Ascending aorta (tissue), 2 donors: ENCODE measurements at places on chromosomes 3 and 15. TPM values are rescaled to one million over a fixed set of nuclear protein-coding genes. Genes with fewer than 3 reads are reported as not detected.

- peak; percentile 68 for DNase-seq
Measured at GRCh38 chr3:99789011-99789721, 28.5 kb upstream of the CMSS1 start.

- no peak for DNase-seq
Measured at GRCh38 chr15:72141171-72142084, 23.2 kb downstream of the SENP8 start.

- no peak for DNase-seq
Measured at GRCh38 chr15:47618241-47618640, 99.1 kb upstream of the SEMA6D start.

GRCh38 chr15:93058904-93059427 is 30.0 kb downstream of the RGMA start:
- DNase-seq, result no peak

GRCh38 chr15:27869697-27870281 is 229.3 kb downstream of the OCA2 start:
- no peak for DNase-seq

DNA sequence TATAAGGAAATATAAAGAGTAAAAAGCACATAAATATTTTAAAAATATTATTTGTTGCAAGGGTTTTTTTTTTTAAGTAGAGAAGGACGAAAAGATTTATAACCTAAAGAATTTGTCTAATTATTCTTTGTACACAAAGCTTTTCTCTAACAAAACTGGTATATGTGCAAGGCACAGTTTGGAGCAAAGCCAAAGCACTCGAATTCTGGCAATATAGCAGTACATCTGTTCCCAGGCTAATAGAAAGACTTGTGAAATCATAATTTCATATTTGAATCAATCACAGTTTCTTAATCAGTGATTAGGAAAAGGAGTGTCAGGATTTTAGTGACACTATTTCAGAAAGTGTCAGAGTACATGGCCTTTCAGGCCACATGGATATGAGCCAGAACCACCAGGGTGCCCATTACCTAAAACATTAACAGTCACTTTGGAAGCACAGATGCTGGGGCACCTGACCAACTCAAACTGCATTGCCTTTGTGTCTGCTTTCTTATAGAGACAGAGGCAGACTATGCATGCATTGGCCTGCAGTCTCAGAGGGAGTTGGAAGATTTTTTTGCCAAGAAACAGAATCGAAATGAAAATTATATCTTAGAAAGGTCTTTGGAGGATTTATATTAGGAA is 651.8 kb upstream of the SGO1 start:
- no peak for DNase-seq

- DNase-seq, result no peak
Measured at GRCh38 chr3:32334675-32335074, 57.0 kb upstream of the CMTM7 start.

Gene WNT5A
- 11.3 TPM for total RNA-seq
